ENCODE measurements at places on chromosomes 12 and 14.

DNA sequence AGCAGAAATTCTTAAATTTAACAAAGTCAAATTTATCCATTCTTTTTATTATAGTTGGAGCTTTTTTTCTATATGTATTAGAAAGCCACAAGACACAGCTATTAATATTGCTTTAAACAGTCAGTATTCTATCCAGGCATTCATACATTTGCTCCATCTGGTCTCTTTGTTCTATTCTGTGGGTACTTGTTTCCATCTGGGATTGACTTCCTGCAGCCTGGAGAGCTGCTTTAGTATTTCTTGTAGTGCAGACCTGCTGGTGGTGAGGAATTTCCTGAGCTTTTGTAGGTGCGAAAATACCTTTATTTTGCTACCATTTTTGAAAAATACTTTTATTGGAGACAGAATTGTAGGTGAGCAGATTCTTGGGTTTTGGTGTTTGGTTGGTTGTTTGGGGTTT is 29.0 kb downstream of the CCDC60 start:
- no peak overlapping the region for H3K4me3 ChIP-seq
- no peak for DNase-seq
- H3K27ac ChIP-seq, result no peak overlapping the region
- H3K36me3 ChIP-seq, result no peaks in the 10 kb centered on the region
- no peaks in the 10 kb centered on the region for H3K27me3 ChIP-seq
- no peaks in the 10 kb centered on the region for H3K4me1 ChIP-seq

- peak overlapping the region; percentile 99 for H3K27ac ChIP-seq
- peak overlapping the region; percentile 89 for H3K4me3 ChIP-seq
- no peaks in the 10 kb centered on the region for H3K27me3 ChIP-seq
- H3K4me1 ChIP-seq, result peaks cover 16% of the 10 kb centered on the region
- no peaks in the 10 kb centered on the region for H3K36me3 ChIP-seq
Measured at GRCh38 chr12:12726555-12727093, 9.5 kb downstream of the CDKN1B start.

- no peak for DNase-seq
- peaks cover 26% of the 10 kb centered on the region for H3K4me1 ChIP-seq
- H3K27me3 ChIP-seq, result no peaks in the 10 kb centered on the region
- H3K36me3 ChIP-seq, result no peaks in the 10 kb centered on the region
Measured at GRCh38 chr12:124902916-124903315, 11.5 kb downstream of the UBC start.

DNA sequence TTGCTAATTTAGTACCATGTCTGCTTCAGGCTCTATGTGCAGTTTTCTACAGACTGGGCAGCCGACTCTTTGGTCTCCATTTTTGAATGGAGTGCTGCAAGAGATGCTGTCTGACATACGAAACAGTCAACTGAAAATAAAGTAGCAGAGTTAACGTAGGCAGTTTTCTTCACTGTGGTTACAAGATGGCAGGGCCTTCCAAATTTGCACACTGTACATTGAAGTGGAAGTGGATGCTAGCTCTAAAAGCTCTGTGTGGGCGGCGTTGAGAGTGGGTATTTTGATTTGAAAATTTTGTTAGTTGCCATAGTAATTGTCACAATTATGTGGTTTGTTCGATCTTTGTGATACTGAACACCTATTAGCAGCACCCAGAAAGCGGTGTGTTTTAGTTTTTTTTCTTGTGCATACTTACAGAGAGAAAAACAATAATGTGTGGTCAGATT is 154.9 kb upstream of the ATP2B1 start:
- DNase-seq, result no peak
- no peaks in the 10 kb centered on the region for H3K36me3 ChIP-seq
- no peaks in the 10 kb centered on the region for H3K27me3 ChIP-seq
- H3K4me3 ChIP-seq, result no peak overlapping the region
- H3K27ac ChIP-seq, result peak overlapping the region; percentile 54
- H3K4me1 ChIP-seq, result peaks cover 3% of the 10 kb centered on the region

DNA sequence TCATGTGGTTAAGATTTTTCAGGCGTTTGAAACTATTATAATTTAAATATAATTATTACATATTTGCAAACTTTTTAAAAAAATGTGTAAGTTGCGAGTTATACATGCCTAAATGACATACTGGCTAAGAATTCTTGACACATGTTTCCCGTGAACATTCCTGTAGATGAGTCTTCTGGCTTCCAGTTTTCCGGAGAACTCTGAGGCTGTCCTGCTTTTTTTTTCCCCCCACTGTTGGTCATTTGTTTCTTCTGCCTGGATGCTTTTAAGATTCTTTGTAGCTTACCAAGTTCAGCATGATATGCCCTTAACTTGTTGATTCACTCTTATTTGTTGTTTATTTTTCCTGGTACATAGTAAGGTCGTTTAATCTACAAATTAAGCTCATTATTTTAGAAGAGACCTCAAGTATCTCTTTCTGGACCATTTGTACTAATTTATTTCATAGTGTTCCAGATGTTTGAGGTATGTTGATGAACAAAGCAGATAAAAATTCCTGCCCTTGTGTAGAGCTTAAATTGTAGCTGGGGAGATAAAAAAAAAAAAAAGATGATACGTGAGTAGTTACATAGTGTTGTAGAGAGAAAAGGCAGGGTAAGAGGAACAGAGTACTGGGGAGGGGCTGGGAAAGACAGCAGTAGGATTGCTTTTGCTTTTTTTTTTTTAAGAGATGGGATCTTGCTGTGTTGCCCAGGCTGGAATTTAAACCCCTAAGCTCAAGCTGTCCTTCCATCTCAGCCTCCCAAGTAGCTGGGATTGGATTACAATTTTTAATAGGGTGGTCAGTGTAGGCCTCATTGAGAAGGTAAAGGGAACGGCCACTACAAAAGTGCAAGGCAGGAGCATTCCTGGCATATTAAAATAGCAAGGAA is 32.8 kb downstream of the ARHGAP5 start:
- no peak for DNase-seq
- no peaks in the 10 kb centered on the region for H3K27me3 ChIP-seq
- peaks cover 5% of the 10 kb centered on the region for H3K4me1 ChIP-seq
- H3K4me3 ChIP-seq, result no peak overlapping the region

DNA sequence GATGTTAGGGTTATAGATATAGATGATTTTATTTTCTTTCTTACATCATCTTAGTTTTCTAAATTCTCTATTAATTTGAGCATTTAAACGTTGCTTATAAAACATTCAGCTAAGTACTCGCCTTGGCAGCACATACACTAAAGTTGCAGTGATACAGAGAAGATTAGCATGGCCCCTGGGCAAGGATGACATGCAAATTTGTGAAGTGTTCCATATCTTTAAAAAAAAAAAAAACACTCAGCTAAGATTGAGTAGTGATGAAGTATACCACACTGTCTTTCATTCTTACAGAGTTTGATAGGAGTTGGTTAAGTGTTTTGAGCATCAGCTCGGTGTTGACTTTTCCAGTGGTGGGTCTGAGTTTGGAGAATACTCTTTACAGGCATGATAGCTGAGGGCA is 72.3 kb downstream of the FRMD6 start:
- no peaks in the 10 kb centered on the region for H3K4me1 ChIP-seq
- H3K4me3 ChIP-seq, result no peak overlapping the region
- DNase-seq, result no peak
- H3K27me3 ChIP-seq, result no peaks in the 10 kb centered on the region
- peaks cover 36% of the 10 kb centered on the region for H3K36me3 ChIP-seq

DNA sequence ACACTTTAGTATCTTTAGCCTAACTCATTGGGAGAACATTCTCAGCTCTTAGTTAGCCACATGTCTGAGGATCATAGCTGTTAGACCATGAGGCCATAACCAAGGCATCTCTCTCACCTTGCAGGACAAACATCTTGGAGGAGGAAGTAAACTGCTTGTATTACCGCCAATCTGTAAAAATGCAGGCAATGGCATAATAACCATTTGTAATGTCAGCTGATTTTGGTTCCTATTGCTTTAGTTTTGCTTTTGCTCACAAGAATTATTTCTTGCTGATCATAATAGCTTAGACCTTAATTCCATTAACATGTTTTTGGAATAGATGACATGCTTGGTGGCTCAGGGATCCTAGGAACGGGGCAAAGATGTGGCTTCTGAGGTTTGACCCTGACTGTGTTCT is 16.4 kb upstream of the GSG1 start:
- peaks cover 12% of the 10 kb centered on the region for H3K4me1 ChIP-seq
- H3K36me3 ChIP-seq, result no peaks in the 10 kb centered on the region

DNA sequence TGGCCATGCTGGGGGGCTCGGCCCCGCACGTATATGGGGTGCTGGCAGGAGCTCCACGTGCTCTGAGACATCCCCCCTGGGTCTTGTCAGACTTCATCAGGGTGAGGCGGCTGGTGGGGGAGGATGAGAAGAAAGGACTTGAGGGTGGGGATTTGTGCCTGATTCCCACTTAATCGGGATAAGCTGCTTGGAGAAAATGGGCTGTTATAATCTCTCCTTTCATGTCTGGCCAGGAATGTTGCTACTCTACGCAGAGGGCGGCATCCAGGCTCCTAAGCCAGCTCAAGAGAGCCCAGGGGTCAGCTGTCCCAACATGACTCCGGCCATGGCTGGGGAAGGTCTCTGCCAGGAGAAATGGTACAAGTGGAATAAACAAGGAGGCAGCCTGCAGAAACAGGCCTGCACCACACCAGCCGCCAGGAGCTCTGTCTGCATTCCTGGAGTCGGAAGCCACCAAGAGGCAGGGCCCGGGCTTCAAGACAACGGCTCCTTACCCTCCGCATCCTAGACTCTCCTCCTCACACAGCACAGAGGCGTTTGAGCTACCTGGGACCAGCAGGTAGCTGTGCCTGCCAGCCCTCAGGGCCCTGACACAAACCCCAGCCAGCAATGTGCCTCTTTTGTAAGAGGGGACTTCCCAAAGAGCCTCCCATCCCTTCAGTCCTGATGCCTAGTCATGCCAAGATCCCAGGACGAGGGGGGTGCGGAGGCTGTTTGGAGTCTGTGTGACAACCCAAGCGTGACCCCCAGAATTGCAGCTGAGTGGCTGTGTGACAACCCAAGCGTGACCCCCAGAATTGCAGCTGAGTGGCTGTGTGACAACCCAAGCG is 195.8 kb upstream of the DIO3 start:
- H3K27me3 ChIP-seq, result no peaks in the 10 kb centered on the region
- H3K4me3 ChIP-seq, result peak overlapping the region; percentile 51
- H3K27ac ChIP-seq, result peak overlapping the region; percentile 48

GRCh38 chr12:115962216-115962615 is 315.3 kb downstream of the MED13L start:
- no peaks in the 10 kb centered on the region for H3K27me3 ChIP-seq
- no peak overlapping the region for H3K4me3 ChIP-seq
- peak overlapping the region; percentile 60 for H3K27ac ChIP-seq
- H3K36me3 ChIP-seq, result peaks cover 45% of the 10 kb centered on the region
- no peak for DNase-seq

- H3K27me3 ChIP-seq, result no peaks in the 10 kb centered on the region
- H3K4me3 ChIP-seq, result no peak overlapping the region
- no peak overlapping the region for H3K27ac ChIP-seq
- H3K4me1 ChIP-seq, result peaks cover 24% of the 10 kb centered on the region
- H3K36me3 ChIP-seq, result peaks cover 4% of the 10 kb centered on the region
Measured at GRCh38 chr12:112096667-112097066, 11.9 kb downstream of the NAA25 start.

GRCh38 chr12:42410340-42410739 is 84.4 kb downstream of the PPHLN1 start:
- no peak overlapping the region for H3K27ac ChIP-seq
- no peak for DNase-seq
- no peak overlapping the region for H3K4me3 ChIP-seq
- no peaks in the 10 kb centered on the region for H3K4me1 ChIP-seq
- H3K36me3 ChIP-seq, result no peaks in the 10 kb centered on the region

- H3K36me3 ChIP-seq, result no peaks in the 10 kb centered on the region
- no peak for DNase-seq
- no peak overlapping the region for H3K27ac ChIP-seq
- no peak overlapping the region for H3K4me3 ChIP-seq
Measured at GRCh38 chr12:52534482-52534881, 14.3 kb upstream of the KRT5 start.

All from thoracic aorta (tissue), 2 donors.